Activated T-cell treated with anti-CD3 and anti-CD28 coated beads, Interleukin-2, amount 50 U/mL, for 72 hours (primary cell): ENCODE measurements at places on chromosomes 7 and 10. TPM values are rescaled to one million over a fixed set of nuclear protein-coding genes. Genes with fewer than 3 reads are reported as not detected.

Gene MRLN
- not detected for total RNA-seq

Gene ATOH7
- total RNA-seq: not detected

Gene PAX4
- not detected for total RNA-seq

Gene NAT16
- not detected for total RNA-seq

Gene OIT3
- not detected for total RNA-seq

Gene ANAPC16
- 183 TPM for total RNA-seq

Gene PCDH15
- total RNA-seq: not detected

Gene CNTNAP2
- total RNA-seq: not detected

Gene FAM13C
- total RNA-seq: not detected

Gene PRKG1
- not detected for total RNA-seq

Gene VWA2
- total RNA-seq: not detected

Gene MYL7
- not detected for total RNA-seq

Gene SPDYE18
- 0.63 TPM for total RNA-seq

Gene GBX1
- total RNA-seq: not detected

Gene RTKN2
- 18.7 TPM for total RNA-seq

Gene ADRB1
- total RNA-seq: not detected

Gene CAMK2B
- total RNA-seq: 1.4 TPM

Gene PAPSS2
- total RNA-seq: 0.53 TPM

Gene CPED1
- total RNA-seq: not detected

Gene ADIRF
- not detected for total RNA-seq

Gene TIAL1
- total RNA-seq: 224 TPM

Gene CTAGE8
- not detected for total RNA-seq

Gene CYP2C19
- 0.19 TPM for total RNA-seq

Gene STARD3NL
- 25.8 TPM for total RNA-seq

Gene FGL2
- total RNA-seq: 0.38 TPM

Gene ZNF804B
- not detected for total RNA-seq

Gene HOXA5
- 0.14 TPM for total RNA-seq

Gene RET
- total RNA-seq: 0.29 TPM

Gene SMARCD3
- total RNA-seq: 6.5 TPM

Gene CROT
- 9.6 TPM for total RNA-seq

Gene PCLO
- total RNA-seq: 0.02 TPM
